Activated T-helper 2 cell treated with anti-CD3 and anti-CD28 coated beads, Interferon-gamma antibody, Interleukin-2, Interleukin-4, amounts not matched to agents 10 μg/mL and 5 μg/mL and 100 μg/mL, durations not matched to agents 14 hours and 24 hours and 36 hours (primary cell): ENCODE measurements at places on chromosomes 5 and 9.
A peak's percentile ranks its signal among the peaks of the same experiment; 100 is the strongest.

GRCh38 chr5:108367679-108368334 lies 14.1 kb downstream of the FBXL17 start:
- no peak for DNase-seq

DNA sequence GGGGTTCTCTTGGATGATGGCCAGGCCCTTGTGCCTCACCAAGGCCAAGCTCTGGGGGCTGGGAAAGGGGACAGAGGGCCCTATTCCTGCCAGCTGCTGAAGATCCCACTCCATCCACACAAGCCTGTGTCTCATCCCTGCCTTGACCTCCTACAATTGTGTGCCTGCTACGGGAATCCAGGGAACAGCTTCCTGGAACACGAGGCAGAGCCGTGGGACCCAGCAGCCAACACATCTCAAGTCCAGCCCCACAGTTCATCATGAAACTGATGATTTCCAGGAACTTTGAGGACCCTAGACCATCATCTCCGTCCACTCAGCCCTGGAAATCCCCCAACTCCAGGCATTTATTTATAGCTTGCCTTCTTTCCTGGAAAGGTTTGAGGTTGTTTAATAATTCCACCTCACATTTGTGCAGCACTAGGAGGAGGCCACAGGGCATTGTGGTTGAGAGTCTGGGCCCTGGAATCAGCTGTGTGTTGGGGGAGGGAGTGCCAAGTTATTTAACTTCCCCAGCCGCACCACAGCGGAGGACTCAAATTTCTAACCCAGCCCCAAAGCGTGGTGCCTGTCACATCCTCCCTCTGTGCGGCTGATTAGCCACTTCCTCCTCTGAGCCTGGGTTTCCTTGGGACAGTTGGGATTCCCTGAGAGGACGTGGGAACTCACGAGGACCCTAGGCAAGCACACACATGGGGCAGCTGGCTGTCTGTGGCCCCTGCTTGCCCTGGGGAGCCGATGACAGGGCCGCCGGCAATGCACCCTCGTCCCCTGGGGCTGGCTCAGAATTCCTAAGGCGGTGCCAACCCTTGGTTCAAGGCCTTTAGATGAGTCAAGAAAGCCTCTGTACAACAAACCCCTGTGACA lies 58.2 kb upstream of the GGTA1 start:
- DNase-seq: no peak

DNA sequence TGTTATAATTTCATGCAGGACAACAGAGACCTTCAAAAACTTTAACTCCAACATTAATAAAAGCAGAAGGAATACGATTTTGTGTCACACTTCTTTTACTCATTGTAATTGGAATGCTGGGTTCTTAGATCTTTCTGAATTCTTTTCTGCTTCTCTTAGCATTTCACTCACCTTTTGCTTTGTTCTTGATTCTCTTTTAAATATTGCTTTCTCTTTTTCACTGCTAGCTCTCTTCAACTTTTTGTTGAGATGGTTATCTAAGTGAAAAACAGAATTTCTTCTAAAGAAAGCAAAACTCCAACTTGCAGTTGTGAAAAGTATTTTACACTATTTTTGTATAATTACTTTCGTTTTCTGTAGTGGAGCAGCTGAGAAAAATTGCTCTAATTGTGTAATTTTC lies 212.6 kb upstream of the KIF2A start:
- DNase-seq: no peak

GRCh38 chr5:314676-315487 lies 6.6 kb upstream of the AHRR start:
- no peak for DNase-seq

DNA sequence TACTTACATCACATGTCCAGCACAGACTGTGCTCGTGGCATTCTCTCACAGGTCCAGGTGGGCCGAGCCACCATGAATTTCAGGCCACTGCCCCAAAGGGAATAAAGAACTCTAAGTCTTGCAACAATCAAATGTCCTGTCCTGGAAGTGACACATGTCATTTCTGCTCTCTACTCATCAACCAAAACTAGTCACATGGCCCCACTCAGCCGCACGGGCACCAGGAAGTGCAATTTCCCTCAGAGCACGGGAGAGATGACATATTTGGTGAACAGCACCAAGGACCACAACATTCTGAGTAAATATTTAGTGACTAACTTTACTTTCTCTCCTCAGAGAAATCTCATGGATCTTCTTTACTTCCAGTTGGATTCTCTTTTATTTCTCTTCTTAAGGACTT lies 131.1 kb upstream of the TUT7 start:
- DNase-seq: peak; percentile 11

- DNase-seq: no peak
Observed at GRCh38 chr5:88722546-88723073, 160.4 kb downstream of the MEF2C start.

GRCh38 chr9:109331353-109331752 lies 10.5 kb upstream of the EPB41L4B start:
- no peak for DNase-seq

DNA sequence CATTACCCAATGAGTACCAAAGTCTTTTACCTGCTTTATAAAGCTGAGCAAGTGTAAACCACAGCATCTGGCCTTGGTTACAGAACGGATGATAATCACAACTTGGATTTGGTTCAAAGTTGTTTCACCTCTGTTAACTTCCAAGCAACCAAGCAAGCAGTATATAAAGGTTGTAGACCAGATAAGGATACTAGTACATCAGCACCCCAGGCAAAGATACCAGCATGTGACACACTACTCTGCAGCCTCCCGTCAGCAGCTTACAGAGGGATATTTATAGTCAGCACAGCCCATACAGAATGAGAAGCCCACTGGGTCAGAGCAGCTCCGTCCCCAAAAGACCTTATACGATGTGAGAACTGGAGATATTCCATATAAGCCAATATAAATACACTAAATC lies 193.3 kb downstream of the SMARCA2 start:
- DNase-seq: no peak

DNA sequence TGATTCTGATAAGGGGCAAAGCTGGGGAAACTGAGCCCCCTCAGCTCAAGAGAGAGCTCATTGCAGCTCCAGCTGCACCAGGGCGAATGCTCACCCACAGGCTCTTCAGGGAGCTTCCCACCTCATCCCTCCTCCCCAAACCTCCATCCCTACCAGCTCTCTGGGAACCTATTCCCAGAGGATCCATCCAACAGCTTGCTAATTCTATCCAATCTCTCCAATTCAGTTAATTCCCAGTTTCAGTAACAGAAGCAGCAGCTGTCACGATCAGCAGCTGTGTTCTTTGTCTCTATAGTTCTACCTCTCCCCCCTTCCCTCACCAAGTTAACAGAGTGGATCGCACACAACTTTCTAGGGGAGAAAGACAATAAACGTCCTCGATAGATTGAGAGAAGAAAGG lies 135.5 kb upstream of the EFNA5 start:
- no peak for DNase-seq

- DNase-seq: no peak
Observed at GRCh38 chr5:125470280-125470902, 724.0 kb upstream of the ZNF608 start.

DNA sequence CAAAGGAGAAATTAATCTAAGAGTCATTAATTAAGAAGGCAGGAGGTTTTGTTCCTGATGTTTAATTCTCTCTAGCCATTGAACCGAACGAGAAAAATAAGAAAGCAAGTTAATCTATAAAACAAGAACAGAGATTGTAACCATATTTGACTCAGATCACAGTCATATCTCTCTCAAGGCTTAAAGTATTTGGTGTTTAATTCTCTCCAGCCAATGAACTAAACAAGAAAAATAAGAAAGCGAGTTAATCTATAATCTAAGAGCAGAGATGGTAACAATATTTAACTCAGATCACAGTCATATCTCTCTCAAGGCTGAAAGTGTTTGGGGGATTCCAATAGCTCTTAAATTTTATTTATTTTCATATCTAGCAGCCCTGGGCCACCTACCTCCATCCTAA lies 74.4 kb upstream of the SHISAL2B start:
- no peak for DNase-seq

DNA sequence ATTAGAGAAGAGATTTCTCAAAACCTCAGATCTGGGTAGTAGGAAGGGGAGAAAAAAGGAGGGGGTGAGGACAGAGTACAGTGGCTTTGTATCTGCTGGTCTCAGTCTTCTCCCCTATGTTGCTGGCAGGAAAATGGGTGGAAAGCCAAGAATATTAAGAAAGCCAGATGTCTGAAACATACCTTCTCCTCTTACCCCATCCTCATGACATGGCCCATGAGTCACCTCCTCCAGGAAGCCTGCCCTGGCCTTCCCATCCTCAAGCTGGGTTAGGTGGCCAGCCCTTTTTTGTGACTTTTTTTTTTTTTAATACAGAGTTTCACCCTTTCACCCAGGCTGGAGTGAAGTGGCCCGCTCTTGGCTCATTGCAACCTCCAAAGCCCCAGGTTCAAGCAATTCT lies 61.8 kb downstream of the ABCA1 start:
- DNase-seq: no peak

- peak; percentile 27 for DNase-seq
Observed at GRCh38 chr9:4832786-4833579, 40.2 kb downstream of the RCL1 start.

DNA sequence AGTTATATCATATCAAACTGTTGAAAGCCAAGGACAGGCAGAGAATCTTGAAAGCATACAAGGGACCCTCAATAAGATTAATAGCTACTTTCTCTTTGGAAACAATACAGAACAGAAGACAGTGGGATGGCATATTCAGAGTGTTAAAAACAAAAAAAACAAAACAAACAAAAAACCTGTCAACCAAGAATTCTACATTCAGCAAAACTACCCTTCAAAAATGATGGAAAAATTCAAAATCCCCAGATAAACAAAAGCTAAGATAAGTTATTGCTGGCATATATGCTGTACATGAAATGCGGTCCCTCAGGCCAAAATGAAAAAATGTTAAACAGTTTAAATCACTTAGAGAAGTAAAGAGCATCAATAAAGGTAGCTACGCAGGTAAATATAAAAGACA lies 425.1 kb downstream of the ACTL7B start:
- DNase-seq: no peak

GRCh38 chr9:117266855-117267497 lies 147.9 kb downstream of the ASTN2 start:
- DNase-seq: no peak

DNA sequence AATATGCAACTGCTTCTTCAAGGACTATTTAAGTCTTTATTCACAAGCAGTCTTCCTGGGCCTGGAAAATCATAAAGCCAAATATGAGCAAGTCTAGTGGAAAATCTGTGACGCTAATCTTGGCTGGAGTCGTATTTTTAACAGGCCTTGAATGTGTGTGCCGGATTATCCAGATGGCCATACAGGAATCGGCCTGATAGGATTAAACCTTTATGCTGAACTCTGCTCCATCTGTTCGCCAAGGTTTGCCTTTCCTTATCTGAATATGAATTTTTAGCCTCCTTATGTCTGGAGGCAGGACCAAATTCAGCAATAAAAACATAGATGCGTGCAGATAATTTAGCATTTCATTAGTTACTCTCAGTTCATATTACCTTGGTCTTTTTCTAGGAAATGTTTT lies 294.5 kb downstream of the EBF1 start:
- DNase-seq: no peak

- DNase-seq: no peak
Observed at GRCh38 chr5:119016125-119016774, 27.9 kb upstream of the DTWD2 start.

- no peak for DNase-seq
Observed at GRCh38 chr9:89179895-89180734, 1.5 kb upstream of the SHC3 start.

DNA sequence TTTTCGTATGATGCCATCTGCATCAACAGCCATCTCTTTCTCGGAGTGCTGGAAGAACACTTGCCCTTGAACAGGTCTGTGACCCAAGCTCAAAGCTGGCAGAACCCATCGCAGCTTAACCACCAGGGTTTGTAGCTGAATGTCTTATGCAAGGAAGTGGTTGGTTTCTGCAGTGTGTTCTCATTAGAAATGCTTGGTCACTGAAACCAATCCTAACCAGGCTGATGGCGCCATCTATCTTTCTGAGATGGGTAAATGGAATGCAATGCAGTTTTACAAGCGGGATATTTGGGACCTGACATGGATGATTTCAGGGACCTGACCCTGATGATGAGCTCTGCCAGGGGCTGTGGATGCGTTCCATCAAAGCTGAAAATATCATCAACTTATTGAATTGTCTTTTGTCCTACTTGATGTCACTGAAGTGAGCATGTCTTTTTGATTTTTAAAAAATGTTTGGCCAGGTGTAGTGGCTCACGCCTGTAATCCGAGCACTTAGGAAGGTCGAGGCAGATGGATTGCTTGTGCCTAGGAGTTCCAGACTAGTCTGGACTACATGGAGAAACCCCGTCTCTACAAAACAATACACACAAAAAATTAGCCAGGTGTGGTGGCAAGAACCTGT lies 28.7 kb downstream of the DMRT3 start:
- peak; percentile 16 for DNase-seq

DNA sequence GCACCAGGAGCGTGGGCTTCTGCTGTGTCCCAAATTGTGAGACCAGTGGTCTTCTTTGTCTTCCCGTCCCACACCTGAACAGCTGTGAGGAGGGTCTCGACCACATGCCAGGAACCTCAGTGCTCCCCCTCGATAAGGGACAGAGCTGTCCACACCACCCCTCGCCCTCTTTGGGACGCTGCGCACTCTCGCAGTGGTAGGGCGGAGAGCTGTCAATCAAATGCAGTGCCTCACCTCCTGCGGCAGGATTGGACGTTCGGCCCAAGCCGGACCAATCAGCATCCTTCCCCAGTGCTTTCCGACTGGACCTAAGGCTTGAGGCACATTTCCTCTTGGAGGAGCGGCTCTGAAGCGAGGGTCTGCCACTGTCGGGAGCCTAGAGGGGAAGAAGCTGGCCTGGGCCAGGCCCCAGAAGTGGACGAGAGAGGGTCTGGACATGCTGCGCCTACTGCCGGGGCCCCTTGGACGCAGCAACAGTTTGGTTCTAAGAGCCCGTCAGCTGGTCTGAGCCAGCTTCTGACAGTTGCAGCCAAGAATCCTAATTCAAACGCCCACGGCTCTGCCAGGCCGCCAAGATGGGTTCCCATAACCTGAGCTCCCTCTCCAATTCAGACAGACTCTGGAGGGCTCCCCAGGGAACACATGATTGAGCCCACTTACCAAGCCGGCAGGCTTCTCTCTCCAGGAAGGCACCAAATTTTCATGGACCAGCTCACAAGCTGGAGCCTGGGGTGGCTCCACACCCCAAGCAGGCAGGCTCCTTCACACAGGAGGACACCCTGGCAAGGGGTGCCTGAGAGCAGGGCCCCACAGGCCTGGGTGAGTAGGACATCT lies 28.1 kb upstream of the ADAMTS2 start:
- no peak for DNase-seq

- no peak for DNase-seq
Observed at GRCh38 chr5:14873093-14873492, 1.5 kb upstream of the ANKH start.

DNA sequence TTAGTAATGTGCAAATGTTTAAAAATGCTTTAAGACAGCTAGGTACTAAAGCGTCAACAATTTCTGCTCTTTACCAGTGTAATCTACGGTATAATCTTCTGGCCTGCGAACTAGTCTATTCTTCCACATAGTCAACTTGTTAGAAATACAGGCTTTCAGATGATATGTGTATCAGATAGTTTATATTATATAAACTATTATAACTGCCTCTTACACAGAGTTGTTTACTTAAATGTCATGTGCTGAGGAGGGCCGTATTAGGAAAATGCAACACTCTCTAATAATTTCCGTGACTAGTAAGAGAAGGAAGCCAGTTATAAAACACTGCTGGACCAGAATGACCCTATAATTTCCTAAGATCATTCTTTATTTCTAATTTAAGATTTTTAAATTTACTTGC lies 63.6 kb downstream of the WDR41 start:
- no peak for DNase-seq
